ENCODE measurements at places on chromosomes 4 and X.

DNA sequence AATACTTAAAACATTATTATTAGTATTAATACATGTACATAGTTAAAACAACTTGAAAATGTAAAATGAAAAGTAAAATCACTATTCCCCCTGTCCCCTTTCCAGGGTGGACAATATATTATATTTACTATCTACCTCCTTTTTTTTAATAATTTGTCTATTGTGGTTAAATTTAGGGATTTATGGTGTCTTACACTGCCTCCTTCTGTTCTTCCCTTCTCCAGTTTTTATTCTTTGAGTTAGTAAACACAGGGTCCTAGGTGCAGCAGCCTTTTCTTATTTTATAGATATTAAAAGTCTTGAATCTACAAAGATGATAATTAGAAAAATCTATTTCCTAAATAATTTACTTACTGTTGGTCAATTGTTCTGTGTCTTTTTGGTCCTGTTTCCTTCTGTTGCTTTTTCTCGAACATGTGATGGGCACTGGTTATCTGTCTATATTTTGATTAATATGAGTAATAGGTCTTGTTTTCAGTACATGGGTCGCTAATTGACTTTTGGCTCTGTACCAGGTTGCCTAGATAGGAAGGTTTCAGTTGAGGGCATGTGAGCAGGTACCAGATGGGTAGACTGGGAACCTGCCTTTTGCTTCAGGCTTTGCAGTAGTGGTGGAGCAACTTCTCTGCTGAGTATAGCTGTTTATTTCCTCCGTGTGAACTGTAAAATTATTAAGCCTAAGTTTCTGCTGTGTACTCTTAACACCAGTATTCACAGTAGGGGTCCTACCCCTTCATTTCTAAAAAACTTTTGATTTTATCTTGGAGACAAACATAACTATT is 1.1 kb downstream of the NUDT9 start:
- no peak for DNase-seq

- DNase-seq = no peak
Measured at GRCh38 chrX:16687514-16687913, 25.0 kb downstream of the CTPS2 start.

DNA sequence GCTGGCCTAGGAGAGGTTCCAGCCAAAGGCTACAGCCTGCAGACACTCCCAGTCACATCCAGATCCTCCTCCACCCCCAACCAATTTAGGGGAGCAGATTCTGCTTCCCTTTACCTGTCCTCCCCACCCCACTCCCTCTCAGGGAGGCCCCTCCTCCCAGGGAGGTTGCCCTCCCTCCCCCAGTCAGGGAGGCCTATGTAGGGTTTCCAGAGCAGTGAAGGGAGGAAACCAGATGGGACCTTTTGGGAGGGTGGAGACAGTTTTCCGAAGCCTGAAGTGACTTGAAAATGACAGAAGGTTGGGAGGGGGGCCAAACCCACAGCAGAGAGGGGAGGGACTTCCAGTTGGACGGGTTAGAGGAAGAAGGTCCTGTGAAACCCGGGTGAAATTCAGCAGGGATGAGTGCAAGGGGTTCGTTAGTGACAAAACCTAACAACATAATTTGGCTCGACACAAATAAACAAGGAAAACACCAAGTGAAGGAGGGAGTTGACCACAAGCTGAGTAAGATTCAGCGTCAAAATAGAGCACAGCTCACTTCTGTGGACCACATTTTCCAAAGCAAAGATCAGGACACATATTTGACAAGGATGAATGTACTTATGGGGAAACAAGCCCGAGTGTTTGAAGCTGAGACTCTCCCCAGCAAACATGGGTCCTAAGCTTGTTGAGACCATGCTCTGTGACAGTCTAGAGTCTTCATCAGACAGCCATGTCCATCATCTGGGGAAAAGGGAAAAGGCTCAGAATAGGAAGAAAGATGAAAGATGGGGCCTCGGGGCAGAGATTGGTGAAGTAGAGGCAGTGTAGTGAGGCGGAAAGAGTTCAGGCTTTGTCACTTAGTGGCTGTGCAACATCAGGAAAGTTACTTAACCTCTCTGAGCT is 46.4 kb downstream of the PRPS1 start:
- no peak for DNase-seq

DNA sequence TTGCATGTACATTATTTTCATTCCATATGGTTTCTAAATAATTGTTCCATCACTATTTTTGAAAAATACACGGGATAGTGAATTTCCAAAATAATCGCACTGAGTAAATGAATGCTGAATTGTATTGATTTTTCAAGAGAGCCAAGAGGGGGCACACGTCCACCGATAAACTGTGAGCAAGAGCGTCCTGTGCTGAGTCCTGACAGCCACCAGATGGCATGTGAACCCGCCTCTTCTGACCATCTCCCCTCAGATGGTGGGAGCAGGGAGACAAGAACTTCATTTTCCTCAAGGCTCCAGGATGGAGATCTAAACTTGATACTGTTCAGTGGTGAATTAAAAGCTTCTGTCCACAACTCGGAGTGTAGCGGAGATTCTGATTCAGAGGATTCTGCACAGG is 30.6 kb upstream of the IL9R start:
- peak; percentile 3 for DNase-seq

DNA sequence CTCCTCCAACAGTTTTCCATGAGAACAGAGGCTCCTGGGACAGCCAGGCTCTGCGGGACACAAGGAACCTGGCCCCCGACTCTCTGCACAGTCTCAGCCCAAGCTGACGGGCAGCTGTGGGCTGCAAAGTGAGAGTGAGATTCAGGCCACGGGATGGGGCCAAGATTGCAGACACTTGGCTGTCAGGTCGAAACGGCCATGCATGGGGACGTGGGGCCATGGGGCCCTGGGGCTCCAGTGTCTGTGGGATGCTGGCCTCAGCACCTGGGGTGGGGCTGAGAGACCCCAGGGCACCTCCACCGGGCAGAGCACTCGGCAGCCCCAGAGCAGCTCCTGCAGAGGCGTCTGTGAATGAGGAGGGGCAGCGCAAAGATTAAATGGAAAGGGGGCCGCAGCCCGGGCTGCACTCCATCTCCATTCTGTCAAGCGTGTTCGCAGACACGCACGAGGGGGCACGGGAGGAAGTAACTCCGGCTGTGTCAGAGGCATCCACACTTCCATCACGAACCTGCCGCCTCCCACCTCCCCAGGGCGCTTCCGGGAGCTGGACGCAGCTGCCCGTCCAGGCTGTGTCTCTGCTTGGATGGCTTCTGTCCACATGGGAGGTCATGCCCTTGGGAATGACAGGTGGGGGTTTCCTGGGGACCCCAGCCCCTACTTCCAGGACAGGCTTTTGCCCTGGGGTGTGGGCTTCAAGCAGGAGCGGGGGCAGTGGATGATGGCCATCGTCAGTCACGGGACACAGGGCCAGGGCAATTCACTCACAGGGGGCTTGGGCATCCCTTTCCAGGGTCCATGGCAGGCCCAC is 82.8 kb upstream of the NKX1-1 start:
- DNase-seq = no peak

GRCh38 chrX:127963696-127964095 is 88.5 kb downstream of the ACTRT1 start:
- DNase-seq = no peak

DNA sequence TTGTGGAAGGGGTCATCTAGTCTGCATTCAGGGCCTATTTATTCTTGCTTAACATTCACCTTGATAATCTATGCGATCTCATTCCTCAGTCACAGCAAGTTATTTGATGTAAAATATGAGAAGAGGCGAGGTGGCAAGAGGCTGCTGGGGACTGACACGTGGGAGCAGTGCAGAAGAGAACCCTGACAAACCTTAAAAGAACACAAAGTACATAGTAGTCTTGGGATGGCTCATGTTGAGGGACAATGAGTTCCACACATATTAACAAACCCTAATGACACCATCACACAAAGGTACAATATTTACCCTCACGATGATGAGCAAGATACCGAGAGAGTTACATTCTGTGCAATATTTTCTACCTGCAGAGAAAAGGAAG is 57.5 kb downstream of the MAML3 start:
- DNase-seq = no peak

DNA sequence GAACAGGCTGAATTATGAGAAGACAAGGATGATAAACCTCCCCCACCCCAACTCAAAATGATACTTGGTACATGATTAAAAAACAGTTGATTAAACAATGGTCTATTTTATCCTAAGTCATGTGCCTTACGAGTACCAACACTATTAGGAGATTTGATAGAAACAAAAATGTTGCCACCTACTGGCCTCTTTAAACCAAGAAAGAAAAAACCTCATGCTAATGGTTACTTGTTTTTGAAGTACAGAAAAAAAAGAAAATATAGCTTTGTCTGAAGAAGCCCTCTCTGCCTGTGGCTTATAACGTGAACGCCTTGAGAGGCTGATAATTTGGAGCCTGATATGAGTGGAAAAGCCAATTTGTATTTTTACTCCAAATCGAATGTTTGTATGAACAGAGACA is 538.2 kb downstream of the DMD start:
- no peak for DNase-seq

GRCh38 chr4:128068918-128069317 is 7.8 kb downstream of the LARP1B start:
- no peak for DNase-seq

DNA sequence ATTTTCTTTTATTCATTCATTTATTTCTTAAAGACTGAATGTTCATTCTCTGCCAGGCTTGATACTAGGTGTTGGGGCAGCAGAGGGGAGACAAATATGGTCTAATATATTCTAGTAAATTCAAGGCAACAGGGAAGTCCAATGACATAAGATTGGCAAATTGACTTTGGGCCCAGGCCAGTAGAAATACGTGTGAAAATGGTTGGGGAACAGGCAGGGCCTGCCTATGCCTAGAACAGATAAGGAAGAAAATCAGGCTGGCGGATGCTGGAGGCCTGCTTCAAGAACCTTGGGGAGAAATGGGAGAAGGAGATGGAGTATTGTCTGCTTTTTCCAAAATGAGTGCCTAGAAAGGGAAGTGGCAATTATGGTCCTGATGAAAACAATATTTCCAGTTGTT is 108.6 kb downstream of the RTL5 start:
- no peak for DNase-seq

DNA sequence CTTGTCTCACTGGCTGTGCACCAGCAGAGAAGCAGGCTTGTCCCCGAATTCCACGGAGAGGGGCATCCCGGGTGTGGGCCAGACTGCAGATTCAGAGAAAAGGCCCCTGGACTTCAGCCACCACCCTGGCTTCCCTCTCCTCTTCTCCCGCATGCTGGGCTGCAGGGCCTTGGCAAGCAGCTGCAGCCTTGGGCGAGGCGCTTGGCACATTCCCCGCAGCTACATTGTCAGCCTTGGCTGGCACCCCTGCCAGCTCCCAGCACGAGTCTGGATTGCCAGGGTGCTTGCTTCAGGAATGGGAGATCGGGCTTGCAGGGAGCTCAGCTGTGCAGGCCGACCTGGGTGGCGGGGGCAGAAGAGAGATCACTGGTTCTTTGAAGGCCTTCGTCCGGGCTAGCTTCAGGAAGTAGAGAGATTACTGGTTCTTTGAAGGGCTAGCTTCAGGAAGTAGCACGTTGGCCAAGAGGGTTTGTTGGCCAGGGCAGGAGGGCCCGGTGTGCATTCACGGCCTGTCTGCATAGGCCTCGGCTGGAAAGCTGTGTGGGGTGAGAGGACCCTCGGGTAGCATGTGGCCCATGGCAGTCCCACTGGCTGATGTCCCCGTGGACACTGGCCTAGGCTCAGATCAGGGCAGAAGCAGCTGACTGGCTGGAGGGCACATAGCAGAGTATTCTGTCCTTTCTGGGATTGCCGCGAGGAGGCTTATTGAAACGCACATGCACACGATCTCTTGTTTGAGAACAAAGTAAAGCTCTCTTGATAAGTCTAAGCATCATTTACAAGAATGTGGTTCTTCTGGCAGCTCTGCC is 2.7 kb downstream of the ABCD1 start:
- DNase-seq = no peak

GRCh38 chr4:184282895-184283654 is 65.4 kb upstream of the ENPP6 start:
- no peak for DNase-seq

- no peak for DNase-seq
Measured at GRCh38 chr4:87130985-87131703, 89.3 kb downstream of the KLHL8 start.

DNA sequence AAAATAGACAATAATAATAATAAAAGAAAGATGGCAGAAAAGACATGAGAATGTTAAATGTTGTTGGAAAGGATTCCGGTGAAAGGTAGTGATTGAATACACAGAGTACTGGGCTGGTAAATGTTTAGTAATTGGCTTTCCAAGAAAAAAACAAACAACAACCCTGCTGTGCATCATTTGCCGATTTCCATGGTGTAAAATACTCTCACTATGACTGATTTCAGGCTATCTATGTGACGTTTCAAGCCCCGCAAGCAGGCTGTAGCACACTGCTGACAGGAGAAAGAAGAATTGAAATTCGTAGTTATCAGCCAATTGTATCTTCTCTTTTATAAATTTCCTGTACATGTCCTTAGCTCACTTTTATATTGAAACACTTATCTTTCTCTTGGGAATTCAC is 13.6 kb upstream of the SEPTIN6 start:
- no peak for DNase-seq

DNA sequence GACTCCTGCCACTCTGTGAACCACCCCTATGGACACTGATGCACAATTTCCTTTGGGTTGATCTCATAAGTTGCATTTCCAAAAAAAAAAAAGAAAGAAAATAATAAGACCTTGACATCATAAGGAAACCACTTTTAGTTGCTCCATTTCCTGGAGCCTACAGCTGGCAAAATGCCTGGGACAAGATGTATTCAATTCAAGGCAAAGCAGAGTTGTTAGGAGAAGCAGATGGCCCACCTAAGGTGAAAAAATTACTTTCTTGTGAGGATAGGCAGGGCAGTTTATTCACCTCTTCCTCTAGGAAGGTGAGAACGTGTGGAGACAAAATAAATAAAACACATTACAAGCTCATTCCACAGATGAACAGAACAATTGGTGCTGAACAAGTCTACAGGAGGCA is 14.1 kb upstream of the SCRG1 start:
- no peak for DNase-seq

DNA sequence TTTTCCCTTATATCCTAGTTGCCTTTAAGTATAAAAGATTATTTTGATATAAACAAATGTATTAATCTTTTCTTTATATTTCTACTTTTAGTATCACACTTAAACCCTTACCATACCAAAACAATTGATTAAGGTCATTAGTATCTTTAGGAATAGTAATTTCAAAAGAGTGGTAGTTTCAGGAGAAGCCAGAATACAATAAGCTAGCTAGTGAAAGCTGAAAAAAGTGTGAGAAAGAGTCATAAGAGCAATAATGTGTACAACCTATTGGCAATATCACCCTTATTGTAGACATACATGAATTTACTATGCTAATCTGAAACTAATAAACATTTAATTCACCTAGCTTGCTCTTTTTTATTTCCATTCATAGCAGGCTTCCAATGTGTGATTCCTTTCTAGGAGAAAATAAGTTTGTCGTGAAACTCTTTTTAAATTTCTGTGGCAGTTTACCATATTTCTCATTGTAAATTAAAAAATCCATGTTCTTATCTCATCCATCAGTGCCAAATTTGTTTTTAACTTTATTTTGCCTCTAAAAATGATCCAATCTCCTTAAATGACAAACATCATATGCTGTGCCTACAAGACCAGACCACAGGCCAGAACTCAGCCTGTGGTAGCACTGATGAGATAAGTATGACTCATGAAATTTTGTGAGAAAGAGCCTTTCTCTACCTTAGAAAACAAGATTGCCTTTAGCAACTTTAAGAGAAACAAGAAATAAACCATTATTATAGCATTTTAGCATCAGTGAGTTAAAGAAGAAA is 8.1 kb downstream of the NEK1 start:
- DNase-seq = no peak

GRCh38 chr4:655464-656151 is 18.5 kb downstream of the ATP5ME start:
- DNase-seq = no peak

Measured in stimulated activated CD8-positive, alpha-beta memory T cell treated with anti-CD3 and anti-CD28 coated beads, Interleukin-7, amount 100 ng/mL, for 1 hour (primary cell).